ENCODE measurements at places on chromosomes 6 and 20. TPM values are rescaled to one million over a fixed set of nuclear protein-coding genes. Genes with fewer than 3 reads are reported as not detected.

The HLA-DMB gene
- total RNA-seq, result 78.5 TPM

The ADGRB3 gene
- total RNA-seq, result not detected

The RAET1G gene
- total RNA-seq, result not detected

The TGM2 gene
- total RNA-seq, result 0.18 TPM

The PLAGL2 gene
- total RNA-seq, result 42.9 TPM

The AK9 gene
- 5.7 TPM for total RNA-seq

The C20orf204 gene
- total RNA-seq, result 6.7 TPM

The GHRH gene
- not detected for total RNA-seq

The OGFR gene
- total RNA-seq, result 69.9 TPM

The EDN1 gene
- total RNA-seq, result not detected

DNA sequence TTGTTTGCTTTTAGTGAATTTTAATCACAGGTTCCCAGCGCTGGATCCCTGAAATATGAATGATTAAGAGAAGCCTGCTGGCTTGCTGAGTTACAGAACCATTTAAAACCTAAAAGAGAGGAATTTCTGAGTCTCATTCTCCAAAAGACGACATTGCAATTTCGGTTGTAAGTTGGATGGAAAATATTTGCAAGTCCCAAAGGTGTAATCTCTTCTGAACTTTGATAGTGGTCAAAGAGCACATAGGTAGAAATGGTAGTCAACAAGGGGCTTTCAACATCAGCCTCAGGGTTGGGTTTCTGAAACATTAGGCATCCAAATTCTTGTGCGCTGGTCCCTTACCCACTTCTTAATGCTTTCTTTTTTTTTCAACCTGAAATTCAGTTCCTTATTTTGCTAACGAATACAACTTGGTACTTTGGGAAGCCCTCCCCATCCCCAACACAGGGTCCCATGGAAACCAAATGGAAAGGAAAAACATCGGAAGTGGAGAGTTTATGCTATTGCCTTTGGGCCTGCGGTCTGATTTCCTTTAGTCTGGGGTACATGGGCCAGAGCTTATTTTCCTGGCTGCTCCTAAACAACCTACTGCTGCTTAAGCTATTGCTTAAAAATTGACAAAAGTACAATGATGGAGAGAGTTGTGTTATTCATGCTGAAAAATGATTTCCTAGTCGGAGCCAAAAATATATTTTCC lies 117.0 kb upstream of the KCNK16 start:
- DNase-seq, result no peak

GRCh38 chr20:35226126-35226883 lies at the start of gene MMP24:
Gene MMP24 (plus strand): TSS chr20:35226690. CDS start chr20:35226739, 49 bp downstream.
- DNase-seq, result no peak

GRCh38 chr6:167997642-167998041 lies at the start of gene KIF25:
Gene KIF25 (plus strand): TSS chr6:167997671. CDS start chr6:168029586, 31,915 bp downstream.
- DNase-seq, result no peak

GRCh38 chr6:148745926-148746325 lies 904 bp upstream of the UST start:
- no peak for DNase-seq

DNA sequence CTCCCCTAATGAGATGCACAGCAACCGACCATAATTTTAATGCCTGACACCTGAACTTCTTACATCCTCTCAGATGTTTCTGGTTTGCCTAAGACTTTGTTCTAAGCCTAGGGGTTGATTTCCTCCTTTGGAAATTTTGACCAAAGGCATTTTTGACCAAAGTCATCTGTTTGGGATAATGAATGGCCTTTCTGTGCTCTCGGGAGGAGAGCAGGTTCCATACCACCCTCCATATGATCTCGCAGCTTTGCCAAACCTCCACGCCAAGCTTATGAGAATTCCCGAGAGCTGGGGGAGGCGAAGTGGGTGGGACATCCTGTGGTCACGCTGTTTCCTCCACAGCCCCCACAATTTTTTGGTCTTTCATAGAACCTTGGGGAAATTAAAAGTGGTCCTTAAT lies 91.7 kb downstream of the SCML4 start:
- DNase-seq, result peak; percentile 41

DNA sequence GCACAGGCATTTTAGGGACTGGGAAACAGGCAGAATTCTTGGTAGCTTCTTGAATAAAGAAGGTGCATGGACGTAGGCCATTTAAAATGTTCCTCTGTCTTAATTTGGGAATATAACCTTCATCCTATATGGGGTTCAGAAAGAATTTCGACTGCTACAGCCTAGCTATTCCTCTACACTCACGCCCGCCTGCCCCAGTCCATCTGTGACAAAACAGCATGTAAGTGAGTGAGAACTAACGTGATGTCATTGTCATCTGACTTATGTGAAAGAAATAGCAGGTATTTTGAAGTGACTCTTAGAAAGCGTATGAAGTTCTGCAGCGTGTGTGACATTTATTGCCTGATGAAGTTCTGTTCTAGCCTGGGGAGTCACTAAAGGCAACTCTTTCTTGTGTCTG lies 52.2 kb upstream of the SLC22A1 start:
- no peak for DNase-seq

DNA sequence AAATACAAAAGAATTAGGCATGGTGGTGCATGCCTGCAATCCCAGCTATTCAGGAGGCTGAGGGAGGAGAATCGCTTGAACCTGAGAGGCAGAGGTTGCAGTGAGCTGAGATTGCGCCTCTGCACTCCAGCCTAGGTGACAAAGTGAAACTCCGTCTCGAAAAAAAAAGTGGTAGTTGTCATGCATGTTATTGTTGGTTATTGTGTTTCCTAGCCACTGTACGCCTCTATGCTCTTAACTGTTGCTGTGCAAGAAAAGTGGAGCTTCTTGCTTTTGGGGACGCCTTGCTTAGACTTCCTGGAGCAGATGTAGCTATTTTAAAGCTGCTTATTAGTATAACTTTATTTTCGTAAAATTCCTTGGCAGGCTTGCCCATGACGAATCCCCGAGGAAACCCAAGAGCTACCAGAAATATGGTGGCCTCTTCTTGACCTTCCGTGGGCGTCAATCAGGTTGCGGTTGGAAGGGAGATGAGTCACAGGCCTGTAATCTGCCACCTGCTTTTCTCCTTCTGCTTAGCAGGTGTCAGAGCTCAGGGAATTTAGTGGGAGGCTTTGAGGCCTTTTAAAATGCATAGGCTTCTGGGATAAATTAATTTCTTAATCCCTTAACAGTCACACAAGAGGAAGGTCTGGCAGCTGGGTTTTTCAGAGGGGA lies 17.3 kb downstream of the GABRR2 start:
- DNase-seq, result no peak

DNA sequence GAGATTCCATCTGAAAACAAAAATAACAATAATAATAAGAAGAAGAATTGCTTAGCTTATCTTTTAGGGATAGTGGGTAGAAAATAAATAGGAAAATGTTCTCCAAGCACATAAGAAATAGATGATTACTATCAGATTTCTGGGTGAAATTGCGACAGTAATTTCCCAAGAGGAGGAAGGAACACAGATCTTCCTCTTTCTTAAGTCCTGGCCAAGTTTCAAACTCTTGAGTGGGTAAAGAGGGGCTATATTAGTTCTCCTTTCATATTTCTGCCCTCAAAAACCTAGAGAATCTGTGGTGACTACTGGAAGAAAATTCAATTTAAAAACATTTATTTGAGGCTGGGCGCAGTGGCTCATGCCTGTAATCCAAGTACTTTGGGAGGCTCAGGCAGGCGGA lies 63.7 kb downstream of the PHACTR2 start:
- DNase-seq, result no peak

DNA sequence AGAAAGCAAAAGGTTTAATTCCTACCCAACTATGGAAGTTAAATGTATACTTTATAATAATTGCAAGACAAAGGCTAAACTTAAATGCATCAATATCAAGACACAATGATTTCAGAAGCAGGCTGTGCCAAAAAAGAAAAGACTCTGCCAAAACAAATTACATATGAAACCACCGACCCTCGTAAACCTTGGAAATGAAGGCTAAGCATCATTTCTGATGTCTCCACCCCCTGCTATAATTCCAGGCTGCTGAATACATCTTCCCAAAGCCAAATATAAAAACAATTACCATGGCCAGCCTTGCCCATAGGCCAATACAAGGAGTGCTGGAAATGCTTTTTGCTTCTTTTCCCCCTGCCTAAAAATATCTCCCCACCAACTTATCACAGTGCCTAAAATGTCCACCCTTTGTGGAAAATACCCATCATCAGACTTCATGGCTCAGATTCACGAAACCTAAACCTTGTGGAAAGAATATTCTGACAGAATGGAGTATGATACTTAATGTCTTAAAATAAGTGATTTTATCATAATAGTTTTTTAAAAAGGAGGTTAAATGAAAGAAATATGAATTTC lies 37.4 kb downstream of the RCAN2 start:
- no peak for DNase-seq

GRCh38 chr6:147201885-147202515 lies 2.2 kb upstream of the STXBP5 start:
- DNase-seq, result peak; percentile 48

GRCh38 chr6:43968110-43968965 lies 158.9 kb downstream of the MRPL14 start:
- no peak for DNase-seq

GRCh38 chr6:44221961-44222335 lies 1.4 kb upstream of the SLC29A1 start:
- DNase-seq, result no peak

DNA sequence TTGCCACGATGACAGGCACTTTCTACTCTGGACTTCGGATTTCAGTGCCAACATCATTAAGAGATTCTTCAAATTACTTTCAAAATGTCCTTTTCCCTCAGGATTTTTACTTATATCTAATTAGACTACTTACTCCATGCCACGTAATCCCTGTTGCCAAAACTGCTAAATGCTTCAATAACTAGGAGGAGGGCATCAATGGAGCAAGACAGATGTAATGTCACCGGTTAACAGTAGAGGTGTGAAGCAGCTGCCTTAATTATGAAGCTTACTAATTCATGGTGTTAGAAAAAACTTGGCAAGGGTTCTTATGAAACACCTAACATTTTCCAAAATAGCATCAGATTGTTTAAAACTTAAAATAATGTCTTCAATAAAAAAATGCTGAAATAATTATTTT lies 111.2 kb upstream of the SIM1 start:
- DNase-seq, result no peak

DNA sequence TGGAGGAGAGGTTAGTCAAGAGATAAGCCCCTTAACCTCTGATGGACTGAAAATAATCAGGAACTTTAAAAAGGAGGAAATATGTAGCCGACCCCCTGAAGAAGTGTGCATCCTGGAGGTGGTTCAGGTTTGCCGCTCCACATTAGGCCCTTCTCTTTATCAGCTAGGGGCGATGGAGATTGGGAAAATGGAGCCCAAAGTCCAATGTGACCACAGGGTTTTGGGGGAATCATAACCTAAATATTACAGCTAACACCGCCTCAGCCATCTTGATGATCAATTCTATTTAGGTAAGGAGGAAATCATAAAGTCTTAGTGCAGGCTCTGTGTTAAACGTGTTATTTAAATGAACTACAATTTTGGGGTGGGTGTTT lies 1.2 kb downstream of the OGFRL1 start:
- no peak for DNase-seq

GRCh38 chr6:158387036-158387435 lies 74.8 kb downstream of the TULP4 start:
- peak; percentile 56 for DNase-seq

DNA sequence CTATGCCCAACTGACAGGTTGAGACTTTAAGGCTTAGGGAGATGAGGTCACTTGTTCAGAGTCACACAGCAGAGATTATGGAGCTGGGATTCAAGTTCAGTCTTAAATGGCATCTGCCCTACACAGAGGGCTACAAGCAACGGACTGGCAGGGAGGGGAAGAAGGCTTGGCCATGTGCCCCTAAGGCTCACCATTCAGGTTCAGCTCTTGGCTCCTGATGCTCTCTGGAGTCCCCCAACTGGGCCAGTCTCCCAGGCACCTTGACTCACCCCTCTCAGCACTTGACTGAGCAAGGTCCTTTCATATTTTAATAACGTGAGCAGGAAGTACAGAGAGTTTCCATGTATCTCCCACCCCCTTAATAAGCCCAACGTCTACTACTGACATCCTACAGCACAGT lies 71.4 kb upstream of the MAFB start:
- DNase-seq, result no peak

DNA sequence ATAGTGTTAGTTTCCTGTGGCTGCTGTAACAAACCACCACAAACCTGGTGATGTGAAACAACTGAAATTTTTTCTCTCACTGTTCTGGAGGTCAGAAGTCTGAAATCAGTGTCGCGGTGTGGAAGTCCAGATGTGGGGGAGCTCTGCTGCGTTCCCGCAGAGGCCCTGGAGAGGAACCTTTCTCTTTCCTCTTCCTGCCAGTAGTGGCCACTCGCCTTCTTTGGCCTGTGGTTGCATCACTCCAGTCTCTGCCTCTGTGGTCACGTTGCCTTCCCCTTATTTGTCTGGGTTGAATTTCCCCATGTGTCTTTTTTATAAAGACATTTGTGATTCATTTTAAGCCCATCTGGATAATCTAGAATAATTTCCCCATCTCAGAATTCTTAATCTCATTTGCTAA lies 295.5 kb upstream of the FLRT3 start:
- DNase-seq, result no peak

DNA sequence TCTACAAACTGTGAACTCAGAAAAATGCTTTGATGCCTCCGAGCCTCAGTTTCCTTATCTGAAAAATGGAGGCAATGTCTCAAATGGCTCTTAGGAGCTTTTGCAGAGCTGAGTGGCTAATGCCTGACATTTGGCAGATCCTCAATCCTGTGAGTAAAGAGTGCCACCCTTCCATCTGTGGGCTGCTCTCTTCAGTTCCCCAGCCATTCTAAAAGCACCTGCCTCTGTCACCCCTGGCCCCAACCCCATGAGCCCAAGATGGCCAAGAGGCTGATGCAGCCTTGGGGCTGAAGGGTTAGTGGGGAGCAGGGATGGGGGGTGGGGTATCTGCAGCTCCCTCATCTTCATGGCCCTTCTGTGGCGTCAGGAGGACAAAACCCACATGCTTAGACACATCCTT lies 14.5 kb upstream of the GUCA1A start:
- DNase-seq, result no peak

DNA sequence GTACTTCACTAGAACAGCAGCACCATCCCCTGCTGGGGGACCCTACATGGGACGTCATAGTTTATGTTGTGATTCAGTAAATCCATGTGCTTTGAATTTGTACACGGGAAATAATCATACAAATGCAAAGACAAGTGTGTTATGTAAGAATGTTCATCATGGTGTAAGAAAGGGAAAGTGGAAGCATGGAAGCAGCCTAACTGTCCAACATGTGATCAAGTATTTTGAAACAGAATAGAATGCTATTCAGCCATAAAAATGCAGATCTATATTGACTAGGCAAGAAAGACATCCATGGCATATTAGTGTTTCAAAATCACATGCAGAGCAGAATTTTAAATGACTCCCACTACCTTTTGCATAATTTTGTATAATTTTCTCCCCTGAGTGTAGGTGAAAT lies 117.6 kb downstream of the F13A1 start:
- DNase-seq, result no peak

- DNase-seq, result no peak
Measured at GRCh38 chr6:80376411-80376810, 269.9 kb downstream of the BCKDHB start.

- DNase-seq, result no peak
Measured at GRCh38 chr6:62978920-62979319, 232.3 kb upstream of the FKBP1C start.
